ENCODE measurements at places on chromosomes 3 and 15.

DNA sequence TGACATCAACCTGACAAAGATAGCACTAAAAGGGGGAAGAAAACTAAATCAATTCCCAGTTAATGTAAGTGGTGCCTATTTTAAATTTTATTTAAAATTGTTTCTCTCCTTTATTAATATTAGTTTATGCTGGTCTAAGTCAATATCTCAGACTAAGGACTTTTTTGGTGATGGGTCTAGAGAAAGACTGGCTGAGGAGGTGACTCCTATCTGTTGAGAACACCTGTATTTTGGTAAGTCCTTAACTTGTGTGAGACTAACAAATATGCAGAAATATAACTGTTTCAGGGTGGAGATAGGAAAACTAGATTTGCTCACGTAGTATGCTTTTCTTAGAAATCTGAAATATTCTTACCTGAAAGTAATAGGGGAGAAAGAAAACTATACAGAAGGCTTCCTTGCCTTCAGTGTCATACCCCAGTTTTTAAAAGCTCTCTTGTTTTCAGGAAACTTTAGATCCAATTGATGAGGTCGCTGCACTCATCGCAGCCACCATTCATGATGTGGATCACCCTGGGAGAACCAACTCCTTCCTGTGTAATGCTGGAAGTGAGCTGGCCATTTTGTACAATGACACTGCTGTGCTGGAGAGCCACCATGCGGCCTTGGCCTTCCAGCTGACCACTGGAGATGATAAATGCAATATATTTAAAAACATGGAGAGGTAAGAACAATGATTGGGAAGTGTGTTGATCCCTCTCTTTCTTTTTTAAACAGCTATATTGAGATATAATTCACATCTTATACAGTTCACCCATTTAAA lies 138.9 kb downstream of the PDE8A start:
- DNase-seq, result no peak

- no peak for DNase-seq
Measured at GRCh38 chr15:28911310-28911931, 25.6 kb downstream of the APBA2 start.

- no peak for DNase-seq
Measured at GRCh38 chr15:60809375-60809774, 330.4 kb upstream of the ICE2 start.

DNA sequence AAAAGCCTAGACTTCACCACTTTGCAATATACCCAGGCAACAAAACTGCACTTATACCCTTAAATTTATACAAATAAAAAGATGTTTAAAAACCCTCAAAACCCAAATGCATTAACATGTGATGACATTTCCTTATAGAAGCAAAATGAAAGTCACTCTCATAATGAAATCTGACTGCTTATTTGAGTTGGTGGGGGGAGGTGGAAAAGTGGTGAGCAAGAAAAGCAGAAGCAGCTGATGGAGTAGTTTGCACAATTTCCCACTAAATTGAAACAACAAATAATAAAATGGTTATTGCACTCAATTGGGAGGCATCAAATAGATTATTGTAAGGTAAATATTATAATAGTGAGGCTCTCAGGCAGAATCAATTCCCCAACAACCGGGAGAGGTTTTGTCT lies 54.0 kb upstream of the GADL1 start:
- peak; percentile 67 for DNase-seq

GRCh38 chr3:75295013-75295412 lies 369.1 kb upstream of the FRG2C start:
- DNase-seq, result no peak
